Lung (tissue), 17 donors: ENCODE measurements at places on chromosomes 1 and 21. TPM values are rescaled to one million over a fixed set of nuclear protein-coding genes. Genes with fewer than 3 reads are reported as not detected.

DNA sequence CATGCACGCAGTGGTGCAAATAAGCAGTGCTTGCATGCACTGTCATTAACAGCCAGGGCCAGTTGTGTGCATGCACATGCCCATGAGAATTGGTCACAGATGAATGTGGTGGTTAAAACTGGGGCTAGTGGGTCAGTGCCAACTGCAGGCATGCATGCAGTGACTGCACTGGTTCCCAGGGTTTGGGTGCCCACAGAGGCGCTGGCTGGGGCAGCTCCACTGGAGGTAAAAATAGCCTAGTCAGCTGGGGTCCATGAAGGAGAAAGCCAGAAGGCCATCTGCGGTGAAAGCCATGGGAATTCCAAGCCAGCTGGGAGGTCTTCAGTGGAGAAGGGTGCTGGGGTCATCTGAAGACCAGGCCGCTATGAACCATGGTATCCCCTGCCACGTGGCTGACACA is 70.2 kb downstream of the SLC5A9 start:
- DNase-seq = no peak

GRCh38 chr1:195933835-195934234 is 674.4 kb downstream of the KCNT2 start:
- no peak for DNase-seq

DNA sequence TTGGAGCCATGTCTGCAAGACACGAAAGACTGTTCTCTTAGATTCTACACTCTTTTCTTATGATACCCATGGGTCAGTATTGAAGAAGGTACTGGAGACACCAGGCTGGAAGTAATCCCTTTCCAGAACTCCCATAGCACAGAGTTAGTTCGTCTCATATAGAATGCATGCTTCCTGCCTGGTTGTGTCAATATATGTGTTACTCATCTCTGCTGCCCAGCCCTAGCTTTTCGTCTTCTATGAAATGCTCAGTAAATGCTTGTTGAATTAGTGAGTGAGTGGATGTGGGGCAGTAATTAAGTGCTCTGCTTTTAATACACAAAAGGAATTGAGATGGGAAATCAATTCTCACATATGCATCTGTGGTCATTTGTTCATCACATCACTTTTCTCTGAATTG is 32.1 kb downstream of the ADCY10 start:
- DNase-seq = no peak

DNA sequence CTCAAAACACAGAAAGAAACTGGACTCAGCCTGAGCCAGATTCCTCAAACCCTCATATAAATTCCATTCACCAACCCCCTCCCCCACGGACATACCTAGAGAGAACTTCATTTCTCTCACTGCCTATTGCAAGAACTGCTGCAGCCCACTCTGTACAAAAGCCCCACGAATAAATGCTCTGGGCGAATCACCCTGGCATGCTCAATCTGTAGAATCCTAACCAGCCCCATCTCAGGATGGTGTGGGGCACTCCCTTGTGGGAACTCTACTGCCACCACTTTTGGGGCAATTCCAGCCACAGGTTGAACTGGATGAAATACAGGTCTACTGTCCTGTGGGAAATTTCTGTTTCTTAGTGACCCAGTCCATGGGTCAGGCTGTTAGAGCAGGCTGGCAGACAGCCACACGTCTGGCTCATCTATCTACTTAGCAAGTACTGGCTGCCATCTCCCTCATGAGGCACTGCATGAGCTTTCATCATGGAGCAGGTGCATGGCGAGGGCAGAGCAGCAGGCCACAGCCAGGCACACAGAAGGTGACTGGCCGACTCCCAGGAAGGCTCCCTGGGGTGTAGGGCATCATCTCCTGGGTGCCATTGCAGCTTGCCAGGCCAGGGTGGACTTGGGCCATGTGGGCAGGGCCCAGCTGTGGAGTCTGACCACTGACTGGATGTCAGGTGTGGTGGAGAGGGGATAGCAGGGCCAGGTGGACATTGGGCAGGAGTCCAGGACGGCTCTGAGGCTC is 1.6 kb upstream of the C1orf35 start:
- no peak for DNase-seq

DNA sequence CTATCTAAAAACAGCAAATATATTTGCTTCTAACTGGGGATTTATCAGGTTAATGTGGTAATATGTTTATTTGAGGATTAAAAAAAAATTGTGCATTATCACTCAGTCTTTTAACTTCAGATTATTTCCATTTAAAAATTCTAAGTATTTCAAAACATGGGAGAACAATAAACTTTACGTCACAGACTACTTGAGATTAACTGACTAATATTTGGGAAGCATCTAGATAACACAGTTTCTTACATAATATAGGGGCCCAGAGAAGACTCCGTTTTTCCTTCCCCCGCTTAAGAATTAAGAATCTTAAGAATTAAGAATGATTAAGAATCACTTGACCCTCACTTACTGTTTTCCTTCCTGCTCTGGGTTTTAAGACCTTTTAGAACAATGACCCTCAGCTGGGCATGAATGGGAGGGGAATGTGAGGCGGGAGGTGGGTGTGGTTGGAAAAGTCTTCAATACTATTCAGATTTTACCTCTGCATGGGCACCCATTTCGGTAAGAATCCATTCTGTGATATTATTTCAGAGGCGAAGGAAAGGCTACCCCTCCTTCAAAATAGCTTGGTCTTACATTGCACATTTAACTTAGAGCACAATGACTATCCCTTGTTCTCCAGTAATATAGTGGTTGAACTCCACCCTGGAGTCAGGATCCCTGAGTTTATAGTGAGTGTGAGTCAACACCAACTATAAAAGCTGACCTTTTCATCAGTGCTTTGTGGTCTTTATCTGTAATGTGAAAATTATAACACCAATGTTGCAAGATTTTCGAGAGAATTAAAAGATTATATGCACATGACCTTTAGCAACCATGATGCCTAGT is 821.3 kb downstream of the USP25 start:
- DNase-seq = no peak

S100A9 gene
- 394 TPM for total RNA-seq
